ENCODE measurements at places on chromosomes 4 and X.
A peak's percentile ranks its signal among the peaks of the same experiment; 100 is the strongest.

GRCh38 chrX:102744307-102744706 is 23.8 kb downstream of the GPRASP3 start:
- no peak for DNase-seq

- DNase-seq = no peak
Observed at GRCh38 chr4:71537551-71538065, 198.8 kb downstream of the SLC4A4 start.

- no peak for DNase-seq
Observed at GRCh38 chrX:142249721-142250120, 44.6 kb upstream of the MAGEC2 start.

DNA sequence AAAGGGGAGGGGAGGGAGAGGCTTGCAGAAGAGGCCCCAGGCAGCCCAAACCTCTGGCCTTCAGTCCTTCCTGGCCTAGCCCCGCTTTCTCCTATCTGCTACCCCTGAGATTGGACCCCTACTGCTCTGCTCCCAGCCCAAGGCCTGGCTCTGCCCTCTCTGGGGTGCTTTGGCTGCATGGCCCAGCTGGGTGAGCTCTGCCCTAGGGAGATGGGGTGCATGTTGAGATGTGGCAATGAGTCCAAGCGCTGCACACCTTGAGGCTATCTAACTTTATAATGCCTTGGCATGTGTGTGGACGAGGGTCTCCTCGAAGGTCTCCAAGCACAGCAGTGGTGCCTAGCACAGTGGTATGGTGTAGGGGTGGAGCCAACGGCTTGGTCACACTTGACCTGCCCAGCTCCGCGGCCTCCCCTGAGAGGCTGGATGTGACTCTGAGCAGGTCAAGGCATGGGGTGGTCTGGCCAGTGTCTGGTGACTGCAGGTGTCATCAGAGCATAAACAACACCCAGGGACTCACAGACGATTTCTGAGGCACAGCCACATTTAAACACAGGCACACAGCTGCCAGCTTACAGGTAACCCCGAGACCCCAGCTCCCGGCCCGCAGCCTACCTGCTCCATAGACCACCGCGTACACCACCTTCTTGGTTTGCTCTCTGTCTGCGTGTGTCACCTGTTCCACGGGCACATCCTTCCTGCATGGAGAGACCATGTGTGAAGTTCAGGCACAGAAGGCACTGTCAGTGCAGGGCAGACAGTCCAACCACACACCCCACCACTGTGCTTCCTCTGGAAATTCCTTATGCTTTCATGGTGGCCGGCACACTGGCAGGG is 36.3 kb downstream of the NAT8L start:
- DNase-seq = no peak

GRCh38 chr4:173538148-173538908 is 8.3 kb upstream of the HAND2 start:
- peak; percentile 70 for DNase-seq

DNA sequence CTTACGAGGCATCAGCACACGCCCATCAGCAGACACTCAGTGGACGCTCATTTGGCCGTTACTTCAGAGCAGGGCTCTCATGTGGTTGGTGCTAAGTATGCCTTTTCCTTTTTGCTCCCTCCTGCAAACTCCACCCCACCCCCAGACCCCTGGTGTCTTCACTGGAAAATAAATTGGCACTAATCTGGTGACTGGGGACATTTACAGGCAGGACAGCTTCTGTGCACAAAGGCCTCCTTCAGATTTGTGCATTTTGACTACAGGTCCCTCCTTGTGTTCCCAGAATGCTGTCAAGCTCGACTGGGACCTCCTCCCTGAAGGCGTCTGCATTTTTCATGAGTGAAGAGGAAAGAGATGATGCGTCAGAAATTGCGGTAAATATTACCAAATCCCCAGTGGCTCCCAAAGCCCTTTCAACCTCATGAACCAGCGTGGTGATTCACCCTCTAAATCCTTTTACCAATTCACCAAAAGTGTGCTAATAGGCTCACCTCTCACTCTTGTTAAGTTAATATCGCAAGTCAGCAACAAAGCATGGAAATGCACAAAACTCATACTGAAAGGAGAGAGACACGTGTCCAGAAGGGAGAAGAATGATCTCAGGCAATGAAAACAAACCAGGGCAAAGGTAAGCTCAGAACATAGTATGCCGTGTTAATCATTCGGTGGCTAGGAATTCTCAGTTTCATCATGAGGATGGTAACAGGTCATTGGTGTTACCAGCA is 119.0 kb downstream of the NKX6-1 start:
- peak; percentile 85 for DNase-seq

- no peak for DNase-seq
Observed at GRCh38 chr4:110129544-110129943, 68.9 kb downstream of the ELOVL6 start.

DNA sequence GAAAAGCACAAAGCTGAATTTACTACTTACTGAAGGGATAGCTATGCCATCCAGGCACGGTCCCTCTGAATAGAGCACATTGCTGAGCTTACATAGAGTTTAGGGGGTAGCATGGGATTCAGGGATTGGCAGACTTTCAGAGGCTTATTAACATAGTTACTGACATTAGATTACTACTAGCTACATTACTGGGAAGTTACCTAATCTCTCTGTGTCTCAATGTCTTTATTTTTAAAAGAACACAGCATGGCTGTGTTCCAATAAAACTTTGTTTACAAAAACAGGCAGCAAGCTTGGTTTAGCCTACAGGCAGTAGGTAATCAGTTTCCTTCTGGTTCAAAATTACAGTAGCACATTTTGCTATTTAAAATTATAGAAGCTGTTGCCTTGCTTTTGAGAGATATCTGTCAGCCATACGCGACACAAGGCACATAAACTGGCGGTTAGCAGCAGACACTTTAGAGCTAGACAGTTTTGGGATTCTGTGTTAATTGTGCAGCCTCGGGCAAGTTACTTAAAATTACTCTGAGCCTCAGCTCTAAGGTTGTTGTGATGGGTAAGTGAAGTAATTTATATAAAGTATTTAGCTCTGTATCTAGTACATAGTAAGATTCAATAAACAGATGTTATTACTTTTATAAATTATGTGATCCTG is 6.9 kb downstream of the KLHL8 start:
- no peak for DNase-seq

DNA sequence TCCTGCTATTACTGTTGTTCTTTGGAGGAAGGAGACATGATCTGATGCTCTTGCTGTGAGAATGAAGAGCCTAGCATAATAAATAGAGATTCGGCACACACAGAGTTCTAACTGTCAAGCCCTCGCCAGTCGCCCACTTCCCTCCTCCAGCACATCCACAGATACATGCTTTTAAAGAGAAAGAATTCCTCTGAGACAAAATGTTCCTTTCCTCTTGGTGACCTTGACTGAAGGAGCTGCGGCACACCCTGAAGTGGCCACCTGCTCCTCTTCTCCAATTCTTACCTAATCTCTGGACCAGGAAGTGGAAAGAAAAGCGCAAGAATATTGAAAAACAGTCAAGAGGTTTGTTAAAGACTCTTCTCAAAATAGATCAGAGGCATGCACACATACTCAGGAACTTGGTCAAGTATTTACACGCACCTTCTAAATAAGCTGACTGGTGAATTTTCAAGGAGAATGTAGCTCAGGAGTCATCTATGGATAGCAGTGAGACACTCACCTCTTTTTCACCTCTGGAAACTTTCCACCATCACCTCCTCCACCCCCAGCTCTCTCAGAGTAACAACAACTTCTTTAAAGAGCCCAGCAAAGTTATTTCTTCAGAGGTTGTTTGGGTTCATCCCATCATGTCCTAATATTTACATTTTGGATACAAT is 95.4 kb downstream of the PARM1 start:
- DNase-seq = no peak
